Activated CD4-positive, alpha-beta memory T cell treated with anti-CD3 and anti-CD28 coated beads for 36 hours (primary cell): ENCODE measurements at places on chromosomes 6 and 20. TPM values are rescaled to one million over a fixed set of nuclear protein-coding genes. Genes with fewer than 3 reads are reported as not detected.

- H3K27me3 ChIP-seq = peaks cover 77% of the 10 kb centered on the region
- H3K4me3 ChIP-seq = no peak overlapping the region
- peaks cover 8% of the 10 kb centered on the region for H3K4me1 ChIP-seq
- peaks cover 38% of the 10 kb centered on the region for H3K36me3 ChIP-seq
- H3K27ac ChIP-seq = no peak overlapping the region
Observed at GRCh38 chr6:27294409-27294808, 17.7 kb downstream of the POM121L2 start.

- DNase-seq = no peak
- no peaks in the 10 kb centered on the region for H3K4me1 ChIP-seq
- no peak overlapping the region for H3K27ac ChIP-seq
- no peaks in the 10 kb centered on the region for H3K27me3 ChIP-seq
Observed at GRCh38 chr6:74973591-74973990, 232.3 kb downstream of the COL12A1 start.

BPIFB2 gene
- total RNA-seq = not detected

GRCh38 chr6:82616386-82617028, 252.9 kb downstream of the TPBG start:
- no peaks in the 10 kb centered on the region for H3K4me1 ChIP-seq
- H3K36me3 ChIP-seq = no peaks in the 10 kb centered on the region
- DNase-seq = no peak
- no peak overlapping the region for H3K4me3 ChIP-seq
- H3K27ac ChIP-seq = no peak overlapping the region
- H3K27me3 ChIP-seq = peaks cover 2% of the 10 kb centered on the region
